NCI-H1092 (cell line): ENCODE measurements at places on chromosomes 16 and 17.
A peak's percentile ranks its signal among the peaks of the same experiment; 100 is the strongest.

GRCh38 chr16:4544473-4544872 is 5.9 kb upstream of the CDIP1 start:
- DNase-seq: no peak

GRCh38 chr17:14471052-14471451 is 170.2 kb downstream of the HS3ST3B1 start:
- DNase-seq: no peak

- DNase-seq: peak; percentile 54
Measured at GRCh38 chr17:79065105-79065670, 9.4 kb upstream of the ENGASE start.

GRCh38 chr17:353213-353837 is 718 bp upstream of the RPH3AL start:
- DNase-seq: no peak

- no peak for DNase-seq
Measured at GRCh38 chr17:79927688-79928501, 88.7 kb upstream of the CBX4 start.

- no peak for DNase-seq
Measured at GRCh38 chr16:58411736-58412614, 19.7 kb downstream of the GINS3 start.

GRCh38 chr16:70715055-70715858 is 29.4 kb upstream of the MTSS2 start:
- DNase-seq: peak; percentile 74

GRCh38 chr16:84454611-84455010 is 49.8 kb downstream of the MEAK7 start:
- DNase-seq: no peak

GRCh38 chr17:13537871-13538643 is 63.7 kb downstream of the HS3ST3A1 start:
- no peak for DNase-seq

GRCh38 chr16:57735755-57736418 is at the start of gene KATNB1:
Gene KATNB1, plus strand, starts transcription at chr16:57735770. Its CDS starts 1,474 bp downstream, at chr16:57737244.
- no peak for DNase-seq

DNA sequence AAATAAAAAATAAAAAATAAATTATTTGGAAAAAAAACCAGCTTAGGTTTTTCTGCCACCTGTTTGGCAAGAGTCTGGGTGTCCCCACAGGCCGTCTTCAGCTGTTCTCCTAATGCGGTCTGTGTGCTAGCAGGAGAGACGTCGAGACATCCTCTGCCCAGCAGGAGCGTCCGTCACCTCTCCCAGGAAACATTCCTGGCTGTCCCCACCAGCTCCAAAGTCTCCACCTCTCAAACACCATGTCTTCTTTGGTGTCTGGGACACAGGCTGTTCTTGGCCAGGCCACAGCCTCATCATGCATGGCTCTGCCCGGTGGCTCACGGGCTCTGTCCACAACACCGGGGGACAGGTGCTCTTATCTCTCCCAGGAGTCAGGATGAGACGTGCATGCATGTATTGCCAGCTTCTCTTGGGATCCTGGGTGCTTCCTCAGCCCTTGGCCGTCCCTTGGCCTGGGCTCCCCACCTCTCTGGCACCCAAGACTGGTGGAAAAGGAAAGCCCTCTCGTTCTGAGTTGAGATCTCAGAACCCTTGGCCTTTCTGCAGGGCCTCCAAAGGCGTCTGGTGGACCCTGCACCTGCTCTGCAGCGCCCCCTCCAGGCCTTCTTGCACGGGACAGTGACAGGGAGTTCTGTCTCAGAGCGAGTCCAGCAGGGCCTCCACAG is 84.9 kb upstream of the CBX4 start:
- DNase-seq: no peak

DNA sequence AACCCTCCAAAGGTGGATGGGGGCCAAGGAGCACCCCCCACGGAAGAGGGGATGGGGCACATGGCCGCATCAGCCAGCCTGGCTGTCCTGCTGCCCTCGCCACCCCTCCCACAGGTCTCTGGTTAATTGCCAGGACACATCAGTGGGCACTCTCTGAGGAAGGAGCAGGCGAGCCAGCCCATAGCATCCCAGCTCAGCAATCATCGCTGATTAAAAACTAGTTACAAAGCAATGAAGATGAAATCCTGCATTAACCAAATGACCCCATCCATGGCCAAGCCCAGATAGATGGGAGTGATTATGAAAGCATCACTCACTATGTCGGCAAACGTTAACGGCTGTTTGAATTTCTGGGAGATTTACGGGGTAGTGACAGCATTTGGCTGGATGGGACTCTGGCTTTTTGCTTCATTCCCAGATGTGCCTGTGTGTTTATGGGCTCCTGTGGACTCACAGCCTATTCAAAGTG is 45.3 kb downstream of the CCDC182 start:
- no peak for DNase-seq

- no peak for DNase-seq
Measured at GRCh38 chr16:75085556-75085955, 31.0 kb downstream of the LDHD start.

GRCh38 chr16:11224096-11224893 is 31.7 kb downstream of the SOCS1 start:
- no peak for DNase-seq

GRCh38 chr17:8176197-8176940 is at the start of gene TMEM107:
Gene TMEM107, minus strand, starts transcription at chr17:8176380. Its CDS starts 94 bp downstream, at chr17:8176286.
- peak; percentile 71 for DNase-seq

GRCh38 chr16:87100306-87101058 is 216.7 kb downstream of the C16orf95 start:
- no peak for DNase-seq

- DNase-seq: no peak
Measured at GRCh38 chr17:2892305-2892971, 96.2 kb downstream of the RAP1GAP2 start.

- peak; percentile 79 for DNase-seq
Measured at GRCh38 chr16:75433732-75434413, 570 bp upstream of the CFDP1 start.

GRCh38 chr16:67663877-67664222 is 2.7 kb downstream of the ENKD1 start:
- no peak for DNase-seq

DNA sequence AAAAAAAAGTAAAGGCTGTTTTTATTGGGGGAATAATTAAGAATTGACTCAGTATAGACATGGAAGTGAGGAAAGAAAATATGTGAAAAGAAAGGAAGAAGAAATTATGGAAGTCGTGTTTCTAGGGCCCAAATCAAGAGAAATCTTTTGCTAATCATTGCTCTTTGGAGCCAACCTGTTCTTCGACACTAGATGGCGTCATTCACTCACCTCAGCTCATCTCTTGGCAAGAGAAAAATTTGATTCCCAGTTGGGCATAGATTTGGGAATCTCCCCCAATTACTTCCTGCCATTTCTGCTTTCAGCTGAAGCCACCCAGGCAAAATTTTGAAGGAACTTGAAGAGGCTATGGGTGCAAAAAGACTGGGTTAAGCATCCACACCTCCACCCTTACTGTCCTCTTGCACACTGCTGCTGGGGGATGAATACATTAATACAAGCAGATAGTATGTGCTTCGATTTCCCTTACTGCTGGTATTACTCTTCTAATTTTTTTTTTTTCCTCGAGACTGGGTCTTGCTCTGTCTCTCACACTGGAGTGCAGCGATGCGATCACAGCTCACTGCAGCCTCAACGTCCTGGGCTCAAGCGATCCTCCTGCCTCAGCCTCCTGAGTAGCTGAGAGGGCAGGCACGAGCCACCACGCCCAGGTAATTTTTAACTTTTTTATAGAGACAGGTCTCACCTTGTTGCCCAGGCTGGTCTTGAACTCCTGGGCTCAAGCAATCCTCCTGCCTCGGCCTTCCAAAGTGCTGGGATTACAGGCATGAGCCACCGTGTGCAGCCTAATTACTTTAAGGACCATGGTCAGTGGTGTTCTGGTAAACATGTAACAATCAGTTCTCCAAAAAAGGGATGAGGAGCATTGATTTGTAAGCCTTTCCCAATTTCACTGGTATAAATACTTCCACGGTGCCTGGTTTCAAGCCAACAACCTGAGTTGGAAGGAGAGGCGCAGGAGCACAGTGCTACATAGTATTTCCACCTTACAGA is 13.5 kb downstream of the PSMD7 start:
- peak; percentile 7 for DNase-seq

DNA sequence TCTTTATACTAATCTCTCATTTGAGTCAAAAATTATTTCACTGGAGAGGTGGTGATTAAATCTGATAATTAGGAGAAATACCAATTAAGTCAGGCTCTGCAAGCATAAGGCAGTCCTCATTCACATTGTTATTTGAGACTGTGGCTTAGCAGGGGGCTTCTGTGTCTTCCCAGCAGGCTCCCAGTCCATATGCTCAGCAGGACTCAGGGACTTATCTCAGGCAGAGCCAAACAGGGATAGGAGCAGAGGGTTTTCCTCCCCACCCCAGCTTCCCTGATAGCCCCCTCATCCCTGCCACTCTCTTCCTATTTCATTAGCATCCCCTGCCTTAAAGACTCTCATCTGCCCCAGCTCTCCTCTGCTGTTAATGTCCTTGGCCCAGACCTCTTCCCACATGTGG is 104.3 kb upstream of the DNAH9 start:
- no peak for DNase-seq

DNA sequence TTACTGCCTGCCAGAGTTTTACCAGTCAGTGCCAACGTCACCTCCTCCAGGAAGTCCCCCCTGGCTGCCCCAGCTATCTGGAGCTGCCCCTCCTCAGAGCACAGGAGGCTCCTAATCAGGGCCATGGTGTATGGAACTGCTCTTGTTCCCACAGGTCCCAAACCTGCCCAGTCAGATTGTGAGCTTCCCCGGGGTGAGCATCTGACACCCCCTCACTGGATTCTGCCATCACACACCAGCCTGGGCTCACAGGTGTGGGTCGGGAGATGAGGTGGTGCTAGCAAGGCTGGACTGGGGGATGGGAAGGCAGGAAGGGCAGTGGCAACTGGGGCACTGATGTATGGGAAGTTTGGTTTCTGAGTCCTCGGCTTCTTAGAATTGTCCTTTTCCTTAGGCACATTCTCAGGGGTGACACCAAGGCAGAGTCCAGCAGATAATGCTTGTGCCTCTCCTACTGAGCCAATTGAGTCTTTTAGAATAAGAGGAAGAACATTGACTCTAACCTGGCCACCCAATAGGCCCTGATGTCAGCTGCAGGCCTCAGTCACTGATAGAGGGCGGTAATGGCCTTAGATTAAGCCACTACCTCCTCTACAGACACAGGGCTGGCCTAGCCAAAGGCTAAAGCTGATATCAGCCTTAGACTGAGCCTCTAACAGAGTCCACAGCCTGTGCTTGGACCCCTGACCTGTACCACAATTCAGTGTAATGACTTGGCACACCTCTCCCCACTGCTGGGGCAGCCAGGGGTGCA is 107.9 kb downstream of the WSCD1 start:
- no peak for DNase-seq
